Naive thymus-derived CD4-positive, alpha-beta T cell (primary cell): ENCODE measurements at places on chromosomes 7 and 10.

GRCh38 chr10:127306479-127306878 is 110.1 kb upstream of the INSYN2A start:
- no peak for DNase-seq

- DNase-seq, result no peak
Measured at GRCh38 chr7:68288144-68288593, 1291.5 kb downstream of the TYW1 start.

DNA sequence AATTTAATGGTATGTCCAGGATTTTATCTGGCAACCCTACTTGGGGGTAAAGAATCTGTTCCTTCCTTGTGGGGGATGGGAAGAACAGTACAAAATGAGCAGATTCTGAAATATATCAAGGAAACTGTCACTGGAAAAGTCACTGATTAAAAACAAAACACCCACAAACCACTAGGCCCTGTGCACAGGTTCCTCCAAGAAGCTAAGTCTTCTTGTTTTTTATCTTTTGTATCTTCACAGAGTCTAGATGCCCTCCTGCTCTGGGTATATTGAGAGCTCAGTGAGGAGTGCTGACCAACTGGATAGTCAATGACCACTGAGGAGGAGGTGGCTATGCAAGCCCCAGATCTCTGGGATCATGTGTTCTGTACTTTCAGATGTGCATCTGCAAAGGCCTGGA is 86.8 kb upstream of the ANKRD1 start:
- no peak for DNase-seq

GRCh38 chr10:84296091-84296981 is 32.1 kb upstream of the CCSER2 start:
- no peak for DNase-seq

DNA sequence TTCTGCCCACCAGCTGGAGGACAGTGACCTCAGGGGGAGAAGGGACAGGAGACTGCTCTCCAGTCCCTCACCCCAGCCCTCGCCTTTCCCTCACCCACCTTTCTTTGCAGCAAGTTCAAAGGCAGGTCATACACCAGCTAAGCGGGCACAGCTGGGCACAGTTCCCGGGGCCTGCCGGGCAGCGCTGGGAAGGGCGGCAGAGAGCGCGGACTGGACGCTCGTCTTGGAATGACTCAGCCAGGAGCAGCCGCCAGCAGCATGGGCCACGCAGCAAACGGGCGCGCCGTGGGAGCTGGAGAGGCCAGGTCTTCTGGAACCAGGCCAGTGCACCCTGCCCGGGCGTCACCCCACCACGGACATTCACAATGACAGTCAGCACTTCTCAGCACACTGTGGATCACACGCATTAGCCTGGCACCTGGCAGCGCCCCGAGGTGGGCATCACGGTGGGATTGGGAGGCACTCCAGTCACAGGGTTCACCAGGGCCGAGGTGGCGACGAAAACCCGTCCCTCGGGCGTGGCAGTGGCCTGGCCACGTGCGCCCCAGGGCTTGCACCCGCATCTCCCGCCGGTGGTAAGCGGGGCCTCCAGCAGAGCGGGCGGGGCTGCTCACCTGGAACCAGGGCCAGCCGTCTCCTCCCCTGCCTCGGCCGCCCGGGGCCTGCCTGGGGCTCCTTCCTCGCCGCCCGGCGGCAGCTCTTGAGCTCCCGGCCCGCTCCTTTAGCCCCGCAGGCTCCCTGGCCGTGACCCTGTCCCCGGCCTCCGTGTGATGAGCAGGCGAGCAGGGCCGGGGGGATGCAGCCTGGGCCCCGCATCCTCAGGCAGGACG is 29.0 kb upstream of the WDFY4 start:
- DNase-seq, result no peak

DNA sequence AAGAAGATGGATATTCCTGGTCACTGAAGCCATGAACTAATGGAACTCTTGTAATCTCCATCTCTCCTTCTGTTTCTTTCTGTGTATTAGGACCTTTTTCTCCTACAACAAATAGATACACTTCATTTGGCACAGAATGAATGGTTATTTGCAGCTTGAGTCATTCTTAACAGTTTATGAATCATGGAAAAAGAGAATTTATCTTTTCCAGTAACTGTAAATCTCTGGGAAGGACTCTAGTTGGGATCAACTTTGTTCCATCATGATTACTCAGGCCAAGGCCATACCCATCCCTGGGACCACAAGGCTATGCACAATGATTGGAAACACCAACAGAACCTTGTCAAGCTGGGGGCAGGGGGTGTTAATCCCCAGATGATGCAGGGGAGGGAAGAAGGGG is 36.1 kb upstream of the MDFIC start:
- no peak for DNase-seq

DNA sequence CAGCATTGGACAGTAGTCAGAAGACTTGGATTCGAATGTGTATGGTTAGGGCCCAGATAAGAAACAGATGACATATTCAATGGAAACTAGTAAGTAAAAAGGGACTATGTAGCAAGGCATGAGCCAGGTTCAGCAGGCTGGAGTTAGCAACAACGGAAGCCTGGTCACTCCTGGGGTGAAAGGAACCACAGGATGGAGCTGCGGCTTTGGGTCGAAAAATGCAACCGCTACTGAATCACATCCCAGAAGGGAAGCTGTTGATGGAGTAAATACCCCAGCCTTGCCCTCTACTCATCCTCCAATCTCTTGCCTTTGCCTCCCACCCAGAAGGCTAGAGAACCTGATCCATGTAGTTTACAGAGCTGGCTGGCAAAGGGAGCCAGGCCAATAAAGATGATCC is 37.5 kb upstream of the EGR2 start:
- DNase-seq, result peak; percentile 68

GRCh38 chr7:27942711-27943110 is 202.7 kb downstream of the TAX1BP1 start:
- DNase-seq, result no peak

DNA sequence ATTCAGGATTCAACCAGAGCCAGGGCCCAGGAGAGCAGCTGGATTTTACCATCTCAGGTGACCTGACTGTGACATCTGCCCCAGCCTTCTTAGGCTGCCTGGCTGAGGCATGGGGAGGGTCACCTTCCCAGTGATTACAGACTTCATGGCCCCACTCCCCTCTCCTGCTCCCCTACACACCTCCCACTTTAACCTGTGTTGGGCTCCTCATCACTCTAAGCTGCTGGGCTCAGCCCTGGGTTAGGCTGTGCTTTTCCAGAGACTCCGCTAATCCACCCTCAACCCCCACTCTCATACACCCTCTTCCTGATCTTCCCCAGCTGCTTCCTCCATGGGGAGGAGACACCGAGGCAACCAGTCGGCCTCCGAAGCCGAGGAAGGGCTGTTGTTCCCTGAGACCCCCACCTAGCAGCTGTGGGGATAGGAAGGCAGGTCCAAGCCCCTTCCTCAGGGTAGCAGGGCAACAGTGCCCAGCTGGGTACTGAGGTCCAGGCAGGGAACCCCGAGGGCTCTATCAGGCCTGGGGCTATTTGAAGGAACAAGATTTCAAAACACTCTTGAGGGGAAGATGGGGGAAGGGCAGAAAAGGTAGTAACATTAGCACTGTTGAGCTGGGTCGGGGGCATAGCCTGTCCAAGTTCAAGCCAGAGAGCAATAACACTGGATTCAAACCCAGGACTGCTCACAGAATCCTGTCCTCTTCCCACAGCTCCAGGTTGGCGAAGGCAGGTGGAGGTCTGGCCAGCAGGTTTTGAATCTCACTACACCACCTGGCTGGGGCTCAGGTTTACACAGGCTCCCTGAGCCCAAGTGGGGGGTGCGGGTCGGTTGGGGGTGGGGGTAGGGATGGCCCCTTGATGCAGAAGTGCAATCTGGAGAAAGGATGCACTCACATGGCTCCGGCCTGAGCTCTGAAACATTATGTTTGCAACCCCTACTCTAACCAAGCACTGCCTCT is 1.8 kb downstream of the IMPDH1 start:
- no peak for DNase-seq
